ENCODE measurements at places on chromosomes 7 and 10. TPM values are rescaled to one million over a fixed set of nuclear protein-coding genes. Genes with fewer than 3 reads are reported as not detected.

DNA sequence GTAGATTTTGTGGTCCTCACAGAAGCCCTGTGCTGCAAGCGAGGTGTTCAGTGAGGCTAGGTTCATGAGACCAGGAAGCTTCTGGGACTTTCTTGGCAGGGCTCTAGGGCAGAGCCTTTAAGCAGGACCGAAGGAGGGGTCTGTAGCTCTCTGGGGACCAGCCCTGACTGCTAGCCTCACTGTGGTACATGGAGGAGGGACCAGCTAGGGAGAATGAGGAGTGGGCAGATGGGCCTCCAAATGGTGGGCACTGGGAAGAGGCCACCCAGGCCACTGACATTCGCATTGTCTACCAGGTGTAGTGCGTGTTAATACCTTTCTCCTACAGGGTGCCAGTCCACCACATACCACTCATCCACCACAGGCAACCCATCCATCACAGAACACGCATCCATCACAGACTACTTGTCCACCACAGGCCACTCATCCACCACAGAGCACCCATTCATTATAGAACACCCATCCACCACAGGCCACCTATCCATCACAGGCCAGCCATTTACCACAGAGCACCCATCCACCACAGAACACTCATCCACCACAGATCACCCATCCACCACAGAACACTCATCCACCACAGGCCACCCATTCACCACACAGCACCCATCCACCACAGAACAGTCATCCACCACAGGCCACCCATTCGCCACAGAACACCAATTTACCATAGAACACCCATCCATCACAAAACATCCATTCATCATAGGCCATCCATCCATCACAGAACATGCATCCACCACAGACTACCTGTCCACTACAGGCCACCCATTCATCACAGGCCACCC is 31.6 kb upstream of the ZNF488 start:
- DNase-seq = no peak
- H3K27ac ChIP-seq = no peak overlapping the region
- H3K4me3 ChIP-seq = no peak overlapping the region
- H3K27me3 ChIP-seq = no peaks in the 10 kb centered on the region
- H3K4me1 ChIP-seq = no peaks in the 10 kb centered on the region
- no peaks in the 10 kb centered on the region for H3K36me3 ChIP-seq

Gene AMPH
- total RNA-seq = not detected

DNA sequence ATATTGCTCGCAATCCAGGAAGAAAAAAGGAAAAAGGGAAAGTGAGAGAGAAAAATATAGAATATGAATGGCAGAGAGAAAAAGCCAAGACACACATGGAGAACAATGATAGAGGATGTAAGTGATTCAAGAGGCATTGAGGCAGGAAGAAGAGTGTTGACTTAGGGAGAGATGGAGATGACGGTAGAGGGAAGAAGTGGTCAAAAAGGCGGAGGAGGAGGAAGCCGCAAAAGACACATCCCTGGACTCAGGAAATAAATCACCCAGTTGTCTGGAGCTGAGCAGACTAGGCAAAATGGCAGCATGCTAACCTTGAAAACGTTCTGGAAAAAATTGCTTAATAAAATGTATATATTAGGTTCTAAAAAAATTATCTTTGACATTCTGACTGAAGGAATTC is 17.7 kb upstream of the GPR37 start:
- H3K4me1 ChIP-seq = no peaks in the 10 kb centered on the region
- no peaks in the 10 kb centered on the region for H3K27me3 ChIP-seq
- H3K36me3 ChIP-seq = no peaks in the 10 kb centered on the region
- H3K27ac ChIP-seq = no peak overlapping the region
- no peak overlapping the region for H3K4me3 ChIP-seq
- no peak for DNase-seq

Gene C10orf105
- 0.03 TPM for total RNA-seq

DNA sequence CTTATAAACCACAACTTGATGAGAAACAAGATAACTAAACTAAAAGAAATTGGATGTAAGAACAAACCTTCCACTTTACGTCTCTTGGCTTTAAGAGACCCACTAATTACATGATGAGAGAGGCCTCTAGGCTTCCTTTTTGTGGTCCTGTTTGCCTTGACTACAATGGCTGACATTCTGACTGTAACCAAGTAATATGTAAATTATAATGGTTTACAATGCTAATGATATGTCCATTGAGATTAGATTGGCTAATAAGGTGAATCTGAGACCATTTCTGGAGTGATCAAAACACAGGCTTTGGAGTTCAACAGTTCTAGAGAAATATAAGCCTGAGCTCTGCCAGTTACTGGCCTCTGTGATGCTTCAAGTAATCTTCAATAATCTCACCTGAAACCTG is 39.4 kb upstream of the AGMO start:
- no peaks in the 10 kb centered on the region for H3K36me3 ChIP-seq
- H3K27me3 ChIP-seq = no peaks in the 10 kb centered on the region
- H3K27ac ChIP-seq = no peak overlapping the region
- DNase-seq = no peak

- no peak overlapping the region for H3K4me3 ChIP-seq
- H3K27ac ChIP-seq = no peak overlapping the region
These were observed 8.4 kb downstream of the ETV1 start for GRCh38 chr7:13981070-13981469.

DNA sequence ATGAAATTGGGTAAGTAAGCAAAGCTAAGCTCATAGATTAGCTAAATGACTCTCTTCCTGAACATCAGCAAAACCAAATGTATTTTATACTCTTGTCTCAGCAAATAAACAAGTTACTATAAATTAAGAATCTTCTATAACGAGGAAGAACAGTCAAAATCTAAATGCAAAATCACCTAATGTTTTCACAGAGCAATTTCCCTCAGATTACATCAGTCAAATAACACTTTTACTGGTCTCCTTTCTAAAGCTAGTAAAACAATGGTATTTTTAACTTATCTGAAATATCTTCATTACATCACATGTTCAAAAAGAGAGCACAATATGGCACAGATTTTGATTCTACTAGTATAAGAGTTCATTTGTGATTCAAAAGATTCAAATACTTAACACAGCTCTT is 16.5 kb upstream of the GPR22 start:
- H3K36me3 ChIP-seq = no peaks in the 10 kb centered on the region
- DNase-seq = no peak
- H3K4me1 ChIP-seq = no peaks in the 10 kb centered on the region

- H3K27me3 ChIP-seq = no peaks in the 10 kb centered on the region
- no peak overlapping the region for H3K4me3 ChIP-seq
- H3K36me3 ChIP-seq = no peaks in the 10 kb centered on the region
- DNase-seq = no peak
These were observed 38.2 kb upstream of the SLC26A4 start for GRCh38 chr7:107622429-107622828.

- no peak overlapping the region for H3K4me3 ChIP-seq
- DNase-seq = peak; percentile 2
- H3K27ac ChIP-seq = no peak overlapping the region
- H3K27me3 ChIP-seq = no peaks in the 10 kb centered on the region
These were observed 219.7 kb downstream of the MTERF1 start for GRCh38 chr7:91660734-91661356.

DNA sequence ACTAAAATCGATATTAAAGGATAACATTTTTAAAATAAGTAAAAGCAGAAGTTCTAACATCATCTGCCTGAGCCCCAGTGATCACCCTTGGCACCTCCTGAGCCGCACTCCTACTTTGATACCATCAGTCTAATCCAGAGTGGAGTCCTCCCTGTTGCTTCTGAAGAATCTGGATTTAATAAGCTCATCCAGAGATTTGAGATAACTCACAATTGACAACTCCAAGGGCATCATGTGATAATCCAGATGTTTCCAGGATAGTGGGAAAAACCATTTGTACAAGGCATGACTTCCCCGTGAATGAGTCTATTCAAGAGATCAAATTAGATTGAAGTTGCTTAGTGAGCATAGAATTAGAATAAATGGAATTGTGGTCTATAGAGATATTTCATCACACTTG is 475.8 kb upstream of the C7orf33 start:
- H3K4me3 ChIP-seq = no peak overlapping the region
- no peak overlapping the region for H3K27ac ChIP-seq
- DNase-seq = no peak
- no peaks in the 10 kb centered on the region for H3K36me3 ChIP-seq
- no peaks in the 10 kb centered on the region for H3K4me1 ChIP-seq

- no peak overlapping the region for H3K27ac ChIP-seq
- no peak overlapping the region for H3K4me3 ChIP-seq
- H3K36me3 ChIP-seq = no peaks in the 10 kb centered on the region
- H3K27me3 ChIP-seq = no peaks in the 10 kb centered on the region
- peaks cover 45% of the 10 kb centered on the region for H3K4me1 ChIP-seq
These were observed 64.0 kb downstream of the CDK14 start for GRCh38 chr7:90660100-90660499.

Gene CYP2C8
- total RNA-seq = 0.82 TPM

DNA sequence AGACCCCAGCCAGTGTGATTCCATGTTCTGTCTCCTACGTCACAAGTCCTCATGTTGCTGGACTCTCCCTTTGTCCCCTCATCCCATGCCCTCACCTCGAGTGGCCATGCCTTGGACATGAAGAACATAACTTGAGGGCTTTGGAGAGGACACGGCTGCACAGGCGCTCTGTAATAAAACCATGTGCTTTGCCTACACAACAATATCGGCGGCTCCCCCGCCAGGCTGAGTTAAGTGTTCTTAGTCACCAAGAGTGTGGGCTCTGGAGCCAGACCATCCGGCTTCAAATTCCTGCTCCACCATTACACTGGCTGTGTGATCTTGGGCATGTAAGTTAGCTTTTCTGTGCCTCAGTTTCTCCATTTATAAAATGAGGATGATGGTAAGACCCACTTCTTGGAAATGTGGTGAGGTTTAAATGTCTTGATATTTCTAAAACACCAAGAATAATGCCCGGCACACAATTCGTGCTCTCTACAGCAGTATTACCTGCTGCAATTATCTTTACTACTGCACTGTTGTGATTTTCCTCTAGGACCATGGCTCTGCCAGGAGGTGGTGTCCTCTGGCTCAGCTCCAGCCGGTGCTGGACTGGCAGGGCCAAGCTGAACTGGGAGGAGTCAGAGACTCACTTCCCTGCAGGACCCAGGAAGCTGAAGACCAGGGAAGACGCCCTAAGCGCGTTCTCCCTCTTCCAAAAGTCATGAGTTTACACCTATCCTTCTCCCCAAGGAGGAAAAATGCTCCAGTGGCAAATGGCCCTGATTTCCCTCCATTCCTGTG is 15.7 kb downstream of the SLIT1 start:
- no peaks in the 10 kb centered on the region for H3K4me1 ChIP-seq
- no peaks in the 10 kb centered on the region for H3K36me3 ChIP-seq
- no peak overlapping the region for H3K27ac ChIP-seq
- H3K27me3 ChIP-seq = no peaks in the 10 kb centered on the region
- no peak for DNase-seq

DNA sequence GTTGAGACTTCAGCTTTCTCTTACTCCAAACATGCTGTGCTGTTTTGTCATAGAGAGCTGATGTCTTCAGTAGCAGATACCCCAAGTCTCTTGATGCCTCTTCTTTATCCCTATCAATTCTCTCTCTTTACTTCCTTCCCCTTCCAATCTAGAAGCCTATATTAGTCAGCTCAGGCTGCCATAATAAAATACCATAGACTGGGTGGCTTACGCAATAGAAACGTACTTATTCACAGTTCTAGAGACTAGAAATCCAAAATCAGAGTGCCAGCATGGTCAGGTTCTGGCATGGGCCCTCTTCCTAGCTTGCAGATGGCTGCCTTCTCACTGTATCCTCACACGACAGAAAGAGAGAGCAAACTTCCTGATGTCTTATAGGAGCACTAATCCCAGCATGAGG is 9.0 kb upstream of the GARS1 start:
- H3K4me3 ChIP-seq = no peak overlapping the region
- H3K4me1 ChIP-seq = no peaks in the 10 kb centered on the region
- H3K36me3 ChIP-seq = no peaks in the 10 kb centered on the region
- DNase-seq = no peak

DNA sequence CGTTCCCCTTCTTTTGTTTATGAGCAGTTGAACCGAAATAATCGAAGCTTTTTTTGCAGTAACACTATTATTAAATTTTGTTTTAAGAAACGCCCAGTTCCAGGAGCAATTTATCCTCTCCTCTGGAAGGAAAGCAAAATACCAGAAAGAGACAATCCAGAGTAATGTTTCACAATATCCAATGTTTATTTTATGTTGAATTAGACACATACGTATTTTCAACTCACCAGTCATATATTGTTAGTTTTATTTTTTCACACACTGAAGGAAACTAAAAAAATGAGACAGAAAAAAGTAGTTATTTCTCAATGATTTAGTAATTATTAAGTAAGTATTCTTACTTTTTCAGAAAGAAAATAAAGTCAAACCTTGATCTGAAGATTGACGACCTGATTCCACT is 85.1 kb downstream of the MYOF start:
- H3K4me1 ChIP-seq = no peaks in the 10 kb centered on the region
- no peaks in the 10 kb centered on the region for H3K27me3 ChIP-seq
- H3K27ac ChIP-seq = no peak overlapping the region
- DNase-seq = no peak
- no peaks in the 10 kb centered on the region for H3K36me3 ChIP-seq

DNA sequence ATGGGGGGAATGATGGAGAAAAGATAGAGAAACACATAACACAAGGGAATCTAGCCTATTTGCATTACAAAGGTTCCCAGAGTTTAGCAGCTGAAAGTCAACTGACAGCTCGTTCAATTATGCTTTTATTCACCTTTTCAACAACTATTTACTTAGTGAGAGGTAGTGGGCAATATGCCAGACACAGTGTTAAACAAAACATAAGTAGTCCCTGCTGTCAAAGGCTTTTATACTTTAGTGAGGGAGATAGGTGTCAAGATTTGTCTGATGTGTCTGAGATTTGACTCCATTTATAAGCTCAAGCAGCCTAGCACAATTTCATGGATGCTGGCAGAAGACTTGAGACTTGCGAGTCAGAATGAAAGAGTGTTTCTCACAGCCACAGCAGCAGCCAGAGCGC is 549.0 kb upstream of the VSTM2A start:
- no peaks in the 10 kb centered on the region for H3K27me3 ChIP-seq
- no peaks in the 10 kb centered on the region for H3K4me1 ChIP-seq
- no peak overlapping the region for H3K4me3 ChIP-seq

DNA sequence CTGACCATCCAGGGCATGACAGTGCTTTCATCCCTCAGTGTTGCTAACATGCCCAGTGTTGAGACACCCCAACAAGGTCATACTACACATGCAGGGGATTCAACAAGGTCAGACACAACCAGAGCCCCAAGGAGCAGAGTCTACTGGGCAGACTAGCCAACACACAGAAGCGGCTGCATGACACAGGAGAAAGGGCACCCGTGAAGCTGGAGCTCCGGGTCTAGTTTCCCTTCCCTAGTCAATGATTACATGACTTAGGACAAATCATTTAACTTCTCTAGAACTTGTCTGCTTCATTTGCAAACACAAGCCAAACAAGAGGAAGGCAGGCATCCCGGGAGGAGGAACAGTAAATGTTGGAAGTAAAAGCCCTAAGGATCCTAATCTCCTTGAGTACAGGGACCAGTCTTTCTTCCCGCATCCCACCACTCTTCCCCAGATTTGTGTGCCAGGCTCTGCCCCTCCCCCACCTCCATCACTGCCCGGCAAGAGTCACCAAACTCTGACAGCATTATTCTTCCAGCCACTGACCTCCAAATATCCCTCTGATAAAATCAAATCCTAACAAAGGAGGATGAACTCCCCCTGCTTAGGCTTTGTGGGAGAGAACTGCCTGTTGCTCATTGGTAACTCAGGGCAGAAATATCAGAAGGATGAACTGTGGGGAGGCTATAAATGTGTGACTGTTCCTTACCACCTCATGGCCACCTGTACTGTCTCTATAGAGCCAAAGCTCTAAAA is 104.3 kb downstream of the KCNMA1 start:
- H3K27ac ChIP-seq = no peak overlapping the region
- H3K4me1 ChIP-seq = no peaks in the 10 kb centered on the region
- H3K36me3 ChIP-seq = no peaks in the 10 kb centered on the region
- H3K4me3 ChIP-seq = no peak overlapping the region
- no peaks in the 10 kb centered on the region for H3K27me3 ChIP-seq
- no peak for DNase-seq

Gene NOM1
- total RNA-seq = 18.3 TPM

Measured in GM12878 (cell line).